ENCODE measurements at places on chromosomes 6 and 20.

DNA sequence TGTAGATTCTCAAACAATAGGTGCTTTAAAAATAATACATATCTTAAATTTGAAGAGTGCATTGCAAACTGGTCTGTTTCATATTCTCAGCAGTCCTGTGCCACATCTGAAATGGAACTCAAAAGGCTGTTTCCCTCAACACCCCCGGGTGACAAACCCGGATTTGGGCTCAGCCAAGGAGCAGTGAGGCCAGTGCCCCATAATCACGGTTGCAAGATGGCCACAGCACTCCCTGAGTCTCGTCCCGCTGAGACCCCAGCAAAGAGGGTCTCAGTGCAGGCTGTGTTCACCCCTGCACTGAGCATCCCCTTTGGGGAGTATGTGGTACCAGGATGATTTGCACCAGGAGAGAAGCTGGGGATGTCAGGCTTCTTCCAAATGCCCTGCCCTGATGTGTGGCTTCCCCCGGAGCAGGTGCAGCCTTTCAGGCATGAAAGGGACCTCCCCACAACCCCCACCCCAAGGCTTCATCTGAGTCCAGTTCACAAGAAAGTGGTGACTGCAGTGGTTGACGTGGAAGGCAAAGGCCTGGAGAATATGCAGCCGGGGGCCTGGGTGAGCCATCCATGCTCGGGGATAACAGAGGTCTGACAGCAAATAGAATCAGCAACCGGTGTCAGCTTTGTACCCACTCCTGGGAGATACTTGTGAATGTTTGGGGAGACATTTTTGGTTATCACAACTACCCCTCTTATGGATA, 202.9 kb downstream of the SYNDIG1 start:
- no peaks in the 10 kb centered on the region for H3K36me3 ChIP-seq
- H3K27me3 ChIP-seq, result no peaks in the 10 kb centered on the region
- no peaks in the 10 kb centered on the region for H3K4me1 ChIP-seq
- no peak overlapping the region for H3K4me3 ChIP-seq
- H3K27ac ChIP-seq, result no peak overlapping the region

DNA sequence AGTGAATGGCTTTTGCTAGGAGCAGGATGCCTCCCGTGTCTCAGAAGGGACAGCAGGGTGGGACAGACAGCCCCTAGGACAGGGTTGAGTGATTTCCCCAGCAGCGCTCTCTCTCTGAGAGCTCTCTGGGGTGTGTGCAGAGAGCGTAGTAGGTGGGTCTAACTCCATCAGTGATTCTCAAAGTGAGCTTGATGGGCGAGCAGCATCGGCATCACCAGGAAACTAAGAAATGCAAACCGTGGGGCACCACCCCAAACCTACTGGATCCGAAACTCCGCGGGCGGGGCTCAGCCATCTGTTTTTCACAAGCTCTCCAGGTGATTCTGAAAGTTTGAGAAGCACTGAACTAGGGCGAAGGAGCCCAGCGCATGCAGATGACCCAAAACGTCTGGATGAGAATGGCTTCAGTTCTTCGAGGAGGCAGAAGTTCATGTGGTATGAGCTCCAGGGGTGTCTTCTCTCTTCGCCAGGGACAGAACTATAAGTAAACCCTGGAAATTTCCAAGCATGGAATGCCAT, 119.6 kb upstream of the RNF24 start:
- DNase-seq, result peak; percentile 46
- peaks cover 4% of the 10 kb centered on the region for H3K27me3 ChIP-seq
- H3K4me1 ChIP-seq, result peaks cover 31% of the 10 kb centered on the region
- peak overlapping the region; percentile 5 for H3K27ac ChIP-seq

DNA sequence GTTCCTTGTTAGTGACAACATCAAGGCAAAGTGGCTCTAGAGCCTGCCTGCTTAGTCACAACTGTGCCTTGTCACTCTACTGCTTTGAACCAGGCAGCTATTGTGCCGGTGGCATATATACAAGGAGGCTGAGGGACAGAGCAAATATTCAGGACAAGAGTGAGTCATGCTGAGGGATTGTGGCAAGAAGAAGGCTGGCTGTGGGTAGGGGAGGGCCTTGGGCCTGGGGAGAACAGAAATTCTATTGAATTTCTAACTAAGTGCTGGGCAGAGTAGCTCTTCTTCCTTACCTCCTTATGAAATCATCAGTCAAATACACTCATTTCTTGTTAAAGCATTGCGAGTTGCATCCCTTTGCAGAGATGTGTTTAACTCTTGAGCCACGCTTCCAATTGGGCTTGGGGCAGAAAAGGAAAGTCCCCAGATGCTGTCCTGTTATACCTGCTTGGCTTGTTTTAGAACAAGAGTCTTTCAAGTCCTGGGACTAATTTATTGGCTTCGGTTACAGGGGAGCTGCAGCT, 59.7 kb downstream of the PFDN4 start:
- H3K36me3 ChIP-seq, result no peaks in the 10 kb centered on the region
- no peak for DNase-seq
- peaks cover 9% of the 10 kb centered on the region for H3K4me1 ChIP-seq
- no peak overlapping the region for H3K4me3 ChIP-seq
- peaks cover 5% of the 10 kb centered on the region for H3K27me3 ChIP-seq
- no peak overlapping the region for H3K27ac ChIP-seq

DNA sequence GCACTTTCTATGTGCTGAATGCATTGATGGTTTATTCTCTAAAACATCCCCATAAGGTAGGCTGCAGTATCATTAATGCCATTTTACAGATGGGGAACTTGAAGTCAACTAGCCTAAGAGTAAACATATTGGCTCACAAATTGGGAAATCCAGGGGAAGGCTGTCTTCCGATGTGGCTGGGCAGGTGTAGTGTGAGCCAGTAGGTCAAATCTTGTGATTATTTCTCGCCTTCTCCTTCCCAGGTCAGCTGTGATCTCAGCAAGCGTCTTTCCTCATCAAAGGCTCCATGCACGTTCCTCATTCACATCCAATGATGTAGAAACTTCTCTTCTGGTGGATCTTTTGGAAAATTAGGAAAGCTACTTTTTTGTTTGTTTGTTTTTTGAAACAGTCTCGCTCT, 94.1 kb upstream of the SHLD1 start:
- H3K27me3 ChIP-seq, result no peaks in the 10 kb centered on the region
- DNase-seq, result no peak
- H3K4me1 ChIP-seq, result peaks cover 50% of the 10 kb centered on the region

DNA sequence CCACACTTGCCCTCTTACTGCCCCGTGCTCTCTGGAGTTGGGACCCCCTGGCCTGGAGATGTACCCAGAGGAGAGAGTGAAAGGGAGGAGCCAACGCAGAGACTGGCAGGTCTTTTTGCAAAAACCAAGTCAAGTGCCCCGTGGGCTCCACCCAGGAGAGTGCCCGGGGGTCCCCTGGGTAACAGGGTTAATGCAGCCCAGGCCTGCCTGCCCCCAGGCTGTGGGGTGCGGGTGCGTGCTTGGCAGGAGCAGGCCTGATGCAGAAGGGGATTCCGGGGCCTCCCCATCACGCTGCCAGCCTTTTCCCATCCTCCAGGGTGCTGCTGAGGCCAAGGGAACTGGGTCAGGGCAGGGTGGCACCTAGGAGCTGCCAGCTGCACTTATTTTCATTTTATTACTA, 184.4 kb downstream of the ERMARD start:
- H3K4me1 ChIP-seq, result no peaks in the 10 kb centered on the region
- no peak overlapping the region for H3K4me3 ChIP-seq
- DNase-seq, result no peak
- no peak overlapping the region for H3K27ac ChIP-seq

DNA sequence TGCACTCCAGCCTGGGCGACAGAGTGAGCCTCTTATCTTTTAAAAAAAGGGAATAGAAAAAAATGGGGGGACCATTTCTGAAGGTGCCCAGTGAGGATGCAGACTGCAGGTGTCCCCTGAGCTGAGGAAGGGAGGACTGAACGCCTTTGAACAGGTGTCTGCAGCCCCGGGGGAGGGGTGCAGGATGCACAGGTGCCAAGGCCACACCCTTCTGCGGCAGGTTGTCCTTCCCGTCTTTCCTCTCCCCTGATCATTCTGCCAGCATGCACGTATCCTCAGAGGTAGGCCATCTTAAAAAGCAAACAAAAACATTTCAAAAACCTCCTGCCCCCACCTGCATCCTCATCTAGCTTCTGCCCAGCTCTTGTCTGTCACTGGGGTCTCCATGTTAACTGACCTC, 101.3 kb downstream of the MTHFD1L start:
- H3K4me1 ChIP-seq, result no peaks in the 10 kb centered on the region
- H3K36me3 ChIP-seq, result peaks cover 58% of the 10 kb centered on the region
- H3K4me3 ChIP-seq, result no peak overlapping the region

GRCh38 chr6:157036245-157036711, 259.1 kb downstream of the ARID1B start:
- H3K4me3 ChIP-seq, result no peak overlapping the region
- H3K27ac ChIP-seq, result no peak overlapping the region
- no peaks in the 10 kb centered on the region for H3K36me3 ChIP-seq
- no peak for DNase-seq
- peaks cover 19% of the 10 kb centered on the region for H3K4me1 ChIP-seq

- no peaks in the 10 kb centered on the region for H3K4me1 ChIP-seq
- H3K4me3 ChIP-seq, result no peak overlapping the region
- H3K36me3 ChIP-seq, result no peaks in the 10 kb centered on the region
These were observed 159.7 kb downstream of the CDH4 start for GRCh38 chr20:61411743-61412142.

- no peak overlapping the region for H3K4me3 ChIP-seq
- DNase-seq, result no peak
- peaks cover 9% of the 10 kb centered on the region for H3K4me1 ChIP-seq
- H3K27me3 ChIP-seq, result peaks cover 14% of the 10 kb centered on the region
- H3K36me3 ChIP-seq, result no peaks in the 10 kb centered on the region
- H3K27ac ChIP-seq, result no peak overlapping the region
These were observed 17.4 kb downstream of the PLEKHG1 start for GRCh38 chr6:150617062-150617461.

- peak overlapping the region; percentile 89 for H3K27ac ChIP-seq
- peak overlapping the region; percentile 96 for H3K4me3 ChIP-seq
- DNase-seq, result peak; percentile 47
- H3K36me3 ChIP-seq, result peaks cover 23% of the 10 kb centered on the region
These were observed 744 bp downstream of the STAU1 start for GRCh38 chr20:49187330-49187850.

GRCh38 chr6:122649701-122650100, 39.5 kb downstream of the PKIB start:
- no peak for DNase-seq
- no peak overlapping the region for H3K4me3 ChIP-seq
- no peaks in the 10 kb centered on the region for H3K27me3 ChIP-seq

DNA sequence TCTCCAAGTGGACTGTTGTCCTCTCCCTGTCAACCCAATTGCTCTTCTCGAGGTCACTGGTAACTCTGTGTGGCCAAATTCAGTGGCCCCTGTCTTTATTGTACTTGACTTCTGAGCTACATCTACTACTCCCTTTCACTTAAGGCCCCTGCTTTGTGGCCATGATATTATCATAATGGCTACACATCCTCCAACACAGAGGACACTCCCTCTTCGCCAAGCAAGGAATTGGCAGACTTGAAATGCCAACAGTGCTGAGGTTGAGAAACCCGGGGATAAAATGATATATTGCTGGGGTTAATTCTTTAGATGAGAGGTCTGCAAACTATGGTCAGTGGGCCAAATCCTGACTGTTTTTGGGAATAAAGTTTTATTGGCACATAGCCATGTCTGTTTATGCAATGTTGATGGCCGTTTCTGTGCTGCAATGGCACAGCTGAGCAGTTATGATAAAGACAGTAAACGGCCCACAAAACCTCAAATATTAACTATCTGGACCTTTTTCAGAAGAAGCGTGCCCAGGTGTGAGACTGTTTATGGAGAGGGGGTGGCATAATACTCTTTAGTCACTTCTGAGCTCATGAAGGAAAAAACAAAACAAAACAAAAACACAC, 12.0 kb upstream of the MRPS10 start:
- peaks cover 9% of the 10 kb centered on the region for H3K4me1 ChIP-seq
- no peak overlapping the region for H3K4me3 ChIP-seq
- DNase-seq, result no peak
- H3K27ac ChIP-seq, result peak overlapping the region; percentile 5

DNA sequence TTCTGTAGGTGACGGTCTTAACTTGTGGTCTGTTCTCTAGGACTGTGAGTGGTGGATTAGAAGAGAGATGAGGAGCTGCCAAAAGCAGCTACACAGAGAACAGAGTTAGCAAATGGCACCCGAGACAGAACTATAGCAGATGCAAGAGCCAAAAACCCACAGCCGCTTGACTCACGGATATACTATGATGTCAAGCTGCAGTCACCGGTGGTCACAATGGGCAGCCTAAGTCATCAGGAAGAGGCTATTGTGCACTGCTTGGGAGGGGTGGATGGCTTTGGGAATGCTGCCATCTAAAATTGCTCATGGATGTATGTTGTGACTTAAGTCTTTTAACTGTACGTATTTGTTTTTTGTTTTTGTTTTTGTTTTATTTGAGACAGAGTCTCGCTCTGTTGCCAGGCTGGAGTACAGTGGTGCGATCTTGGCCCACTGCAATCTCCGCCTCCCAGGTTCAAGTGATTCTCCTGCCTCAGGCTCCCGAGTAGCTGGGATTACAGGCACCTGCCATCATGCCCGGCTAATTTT, at the start of gene GTSF1L:
GTSF1L (minus strand) TSS at position 192 of the 528 bp plus-strand sequence. CDS start 308 bp downstream, outside the sequence.
- H3K36me3 ChIP-seq, result no peaks in the 10 kb centered on the region
- no peak within 1 kb of the TSS for H3K27ac ChIP-seq
- H3K4me1 ChIP-seq, result peaks cover 36% of the 10 kb centered on the region
- H3K27me3 ChIP-seq, result no peaks in the 10 kb centered on the region
- no peak within 1 kb of the TSS for H3K4me3 ChIP-seq

DNA sequence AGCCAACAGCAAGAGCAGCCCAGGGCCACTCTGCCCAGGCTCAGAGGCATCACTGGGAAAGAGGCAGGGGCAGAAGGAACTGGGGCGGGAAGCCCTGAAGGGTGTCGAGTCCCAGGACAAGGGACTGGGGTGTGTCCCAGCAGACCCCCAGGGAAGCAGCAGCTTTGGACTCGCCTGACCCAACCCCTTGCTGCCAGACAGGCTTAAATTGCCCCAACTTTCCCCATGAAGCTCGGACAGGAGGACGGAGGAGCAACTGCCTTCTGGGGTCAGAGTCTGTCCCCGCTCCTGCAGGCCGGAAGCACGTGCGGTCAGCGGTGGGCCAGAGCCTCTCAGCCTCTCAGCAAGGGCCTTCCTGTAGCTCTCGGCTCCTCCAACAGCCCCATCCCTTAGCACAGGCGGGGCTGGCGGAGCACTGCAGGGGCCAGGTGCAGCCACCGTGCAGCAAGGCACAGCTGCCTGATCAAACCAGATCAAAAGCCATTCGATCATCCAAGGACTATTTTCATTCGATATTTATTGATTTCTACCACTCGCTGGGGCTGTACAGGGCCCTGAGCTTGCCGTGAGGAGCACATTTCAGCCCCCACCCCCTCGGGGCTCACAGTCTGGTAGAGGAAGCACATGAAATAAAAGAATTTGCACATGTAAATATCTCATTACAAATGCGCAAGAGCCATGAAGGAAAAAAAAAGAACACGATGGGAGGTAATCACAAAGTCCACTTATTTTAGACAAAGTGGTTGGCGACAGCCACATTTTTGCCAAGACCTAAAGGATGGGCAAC, 31.8 kb upstream of the STX16 start:
- H3K36me3 ChIP-seq, result no peaks in the 10 kb centered on the region
- no peak for DNase-seq
- H3K4me1 ChIP-seq, result no peaks in the 10 kb centered on the region
- H3K27me3 ChIP-seq, result peaks cover 9% of the 10 kb centered on the region

GRCh38 chr6:32947552-32948465, 5.1 kb downstream of the HLA-DMA start:
- no peak overlapping the region for H3K27ac ChIP-seq
- DNase-seq, result peak; percentile 58
- H3K4me1 ChIP-seq, result peaks cover 57% of the 10 kb centered on the region
- no peaks in the 10 kb centered on the region for H3K36me3 ChIP-seq
